Activated T-cell treated with anti-CD3 and anti-CD28 coated beads, Interleukin-2, amount 50 U/mL, for 24 hours (primary cell): ENCODE measurements at places on chromosomes 13 and 19.
A peak's percentile ranks its signal among the peaks of the same experiment; 100 is the strongest.

GRCh38 chr13:98020271-98020670 is 66.8 kb downstream of the IPO5 start:
- no peak overlapping the region for H3K4me3 ChIP-seq
- no peak overlapping the region for H3K27ac ChIP-seq
- H3K4me1 ChIP-seq: no peaks in the 10 kb centered on the region
- no peaks in the 10 kb centered on the region for H3K27me3 ChIP-seq
- no peak for DNase-seq
- H3K36me3 ChIP-seq: peaks cover 92% of the 10 kb centered on the region

- no peaks in the 10 kb centered on the region for H3K27me3 ChIP-seq
- H3K27ac ChIP-seq: no peak overlapping the region
- no peak for DNase-seq
- H3K36me3 ChIP-seq: no peaks in the 10 kb centered on the region
These were observed 262.0 kb downstream of the NDFIP2 start for GRCh38 chr13:79742923-79743322.

DNA sequence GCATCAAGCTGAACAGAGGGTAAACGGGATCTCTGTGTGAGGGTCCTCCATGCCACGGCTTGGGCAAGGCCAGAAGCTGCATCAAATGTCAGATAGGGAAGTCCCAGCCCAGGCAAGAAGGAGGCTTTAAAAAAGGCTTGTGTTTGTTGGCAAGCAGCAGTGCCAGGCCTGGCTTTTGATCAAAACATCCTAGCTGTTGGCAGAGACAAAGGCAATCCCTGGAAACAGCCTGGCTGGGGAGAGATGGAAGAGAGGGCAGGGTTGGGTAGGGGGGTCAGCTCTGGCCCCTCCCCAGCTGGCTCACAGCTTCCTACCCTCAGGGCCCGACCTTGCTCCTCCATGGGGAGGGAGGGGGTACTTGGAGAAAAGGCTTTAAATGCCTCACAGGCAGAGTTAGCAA is 61.8 kb upstream of the KCTD15 start:
- no peaks in the 10 kb centered on the region for H3K4me1 ChIP-seq
- H3K27ac ChIP-seq: no peak overlapping the region
- no peaks in the 10 kb centered on the region for H3K36me3 ChIP-seq
- no peak overlapping the region for H3K4me3 ChIP-seq
- peaks cover 22% of the 10 kb centered on the region for H3K27me3 ChIP-seq

DNA sequence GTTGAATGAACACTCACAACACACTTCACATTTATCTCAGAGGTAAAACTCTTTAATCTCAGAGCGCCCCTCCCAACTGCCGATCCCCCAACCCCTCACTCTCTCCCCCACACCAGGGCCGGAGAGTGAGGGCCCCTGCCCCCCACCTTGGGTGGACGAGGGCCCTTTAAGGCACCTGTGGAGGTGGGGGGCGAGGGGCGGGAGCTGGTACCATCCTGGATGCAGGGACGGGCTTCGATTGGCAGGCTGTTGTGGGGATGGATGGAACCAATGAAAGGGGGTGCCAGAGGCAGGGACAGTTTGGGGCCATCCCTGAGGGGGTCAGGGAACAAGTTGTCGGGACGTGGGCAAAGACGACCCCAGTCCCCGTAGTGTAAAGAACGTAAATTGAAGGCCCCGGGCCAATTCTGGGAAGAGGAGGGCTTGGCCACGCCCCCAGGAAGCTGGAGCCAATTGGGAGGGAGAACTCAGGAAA is 1.7 kb upstream of the PNKP start:
- no peak overlapping the region for H3K27ac ChIP-seq
- peak; percentile 86 for DNase-seq
- no peaks in the 10 kb centered on the region for H3K27me3 ChIP-seq
- peaks cover 50% of the 10 kb centered on the region for H3K4me1 ChIP-seq

DNA sequence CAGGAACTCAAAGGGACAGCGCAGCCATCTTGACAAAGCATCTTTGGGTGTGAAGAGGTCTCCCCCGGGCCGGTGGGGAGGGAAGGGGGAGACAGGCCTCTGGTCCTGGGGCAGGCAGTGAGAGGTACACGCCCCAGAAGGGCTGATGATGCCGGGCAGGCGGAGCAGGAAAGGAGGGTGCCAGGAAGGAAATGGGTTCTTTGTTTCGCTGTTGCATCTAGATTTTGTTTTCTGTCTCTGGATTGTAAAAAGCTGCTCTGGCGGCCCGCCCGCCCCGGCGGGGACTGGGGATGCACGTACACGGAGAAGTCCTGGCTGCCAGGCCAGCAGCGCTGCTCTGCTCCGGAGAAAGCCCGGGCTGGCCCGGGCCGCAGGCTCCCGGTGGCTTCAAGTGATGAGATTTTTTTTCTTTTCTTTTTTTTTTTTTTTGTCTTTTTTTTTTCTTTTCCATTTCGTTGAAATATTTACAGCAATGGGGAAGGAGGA is 13.2 kb upstream of the ASF1B start:
- H3K27ac ChIP-seq: peak overlapping the region; percentile 97
- H3K36me3 ChIP-seq: peaks cover 21% of the 10 kb centered on the region
- H3K27me3 ChIP-seq: no peaks in the 10 kb centered on the region
- peak overlapping the region; percentile 70 for H3K4me3 ChIP-seq
- DNase-seq: peak; percentile 74

DNA sequence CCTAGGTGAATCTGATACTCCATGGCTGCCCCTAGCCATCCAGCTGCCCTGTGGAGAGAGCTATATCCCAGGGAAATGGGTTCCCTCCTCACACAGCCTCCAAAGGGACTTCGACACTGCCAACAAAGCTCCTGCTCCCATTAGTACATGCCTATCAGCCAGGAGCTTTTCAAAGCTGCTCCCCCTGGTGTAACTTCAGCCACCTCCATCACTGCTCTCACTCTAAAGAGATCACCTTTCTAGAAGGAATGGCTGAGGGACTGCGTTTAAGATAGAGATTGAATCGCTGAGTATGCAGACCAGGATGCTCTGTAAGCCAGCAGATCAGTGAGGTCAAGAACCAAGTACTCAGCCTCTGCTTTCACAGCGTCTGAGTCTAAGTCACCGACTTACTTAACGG is 213.7 kb downstream of the NALCN start:
- peaks cover 9% of the 10 kb centered on the region for H3K27me3 ChIP-seq
- H3K4me3 ChIP-seq: no peak overlapping the region
- H3K4me1 ChIP-seq: no peaks in the 10 kb centered on the region
- no peak overlapping the region for H3K27ac ChIP-seq

- H3K4me3 ChIP-seq: no peak overlapping the region
- no peaks in the 10 kb centered on the region for H3K36me3 ChIP-seq
- peaks cover 35% of the 10 kb centered on the region for H3K27me3 ChIP-seq
- no peak overlapping the region for H3K27ac ChIP-seq
- H3K4me1 ChIP-seq: no peaks in the 10 kb centered on the region
These were observed 22.8 kb downstream of the VSTM2B start for GRCh38 chr19:29548483-29549085.

- H3K4me3 ChIP-seq: no peak overlapping the region
- no peaks in the 10 kb centered on the region for H3K27me3 ChIP-seq
- H3K27ac ChIP-seq: no peak overlapping the region
- H3K4me1 ChIP-seq: no peaks in the 10 kb centered on the region
- DNase-seq: no peak
- H3K36me3 ChIP-seq: no peaks in the 10 kb centered on the region
These were observed 762.5 kb upstream of the ARGLU1 start for GRCh38 chr13:107330484-107330883.

- H3K27me3 ChIP-seq: peaks cover under 1% of the 10 kb centered on the region
- no peaks in the 10 kb centered on the region for H3K4me1 ChIP-seq
- H3K36me3 ChIP-seq: no peaks in the 10 kb centered on the region
- H3K27ac ChIP-seq: no peak overlapping the region
These were observed 96.8 kb upstream of the VSTM2B start for GRCh38 chr19:29429021-29429420.

DNA sequence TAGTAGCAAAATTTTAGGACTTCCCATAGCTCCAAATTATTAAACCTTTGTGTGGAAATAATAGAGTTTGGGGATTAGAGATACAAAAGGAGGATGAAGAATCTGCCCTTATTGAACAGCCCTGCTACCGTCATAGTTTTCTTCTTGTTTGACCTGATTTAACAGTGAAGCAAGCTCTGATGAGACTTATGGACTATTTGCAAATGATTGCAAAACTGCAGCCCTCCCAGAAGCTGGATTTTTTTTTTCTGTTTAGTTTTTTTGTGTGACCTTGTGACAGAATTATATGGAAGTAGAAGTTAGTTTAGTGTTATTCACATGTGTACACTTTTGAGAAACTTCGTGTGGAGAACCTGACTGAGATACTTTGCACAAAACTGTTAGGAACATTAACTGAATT is 267.8 kb downstream of the KCNRG start:
- H3K27me3 ChIP-seq: no peaks in the 10 kb centered on the region
- DNase-seq: no peak
- H3K36me3 ChIP-seq: no peaks in the 10 kb centered on the region
- no peak overlapping the region for H3K27ac ChIP-seq
- H3K4me1 ChIP-seq: peaks cover 8% of the 10 kb centered on the region

GRCh38 chr19:2036424-2036823 is 14.6 kb downstream of the MKNK2 start:
- DNase-seq: no peak
- H3K27ac ChIP-seq: no peak overlapping the region
- peaks cover 33% of the 10 kb centered on the region for H3K4me1 ChIP-seq
- H3K27me3 ChIP-seq: no peaks in the 10 kb centered on the region

DNA sequence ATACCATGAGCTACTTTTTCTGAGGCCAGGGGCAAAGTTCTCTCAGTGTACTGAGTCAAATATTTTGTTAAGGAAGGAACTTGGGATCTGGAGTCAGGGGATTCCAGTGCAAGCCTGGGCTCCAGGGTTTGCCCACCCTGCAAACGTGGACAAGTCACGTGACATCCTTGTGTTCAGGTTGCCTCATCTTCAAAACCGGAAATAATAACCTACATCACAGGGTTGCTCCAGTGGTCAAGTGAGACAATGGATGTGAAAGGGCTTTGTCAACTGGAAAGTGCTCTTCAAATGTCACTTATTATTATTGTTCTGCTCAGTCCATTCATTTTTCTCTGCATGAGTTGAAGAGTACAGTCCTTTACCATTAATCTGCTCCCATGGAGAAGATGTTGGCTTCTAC is 414.9 kb downstream of the COG6 start:
- no peaks in the 10 kb centered on the region for H3K36me3 ChIP-seq
- DNase-seq: no peak
- no peak overlapping the region for H3K27ac ChIP-seq
- H3K4me1 ChIP-seq: peaks cover 29% of the 10 kb centered on the region
- no peaks in the 10 kb centered on the region for H3K27me3 ChIP-seq
- no peak overlapping the region for H3K4me3 ChIP-seq

- peaks cover 76% of the 10 kb centered on the region for H3K36me3 ChIP-seq
- H3K27ac ChIP-seq: no peak overlapping the region
- no peaks in the 10 kb centered on the region for H3K27me3 ChIP-seq
- no peak for DNase-seq
- no peak overlapping the region for H3K4me3 ChIP-seq
These were observed 60.6 kb downstream of the NDFIP2 start for GRCh38 chr13:79541426-79542049.

DNA sequence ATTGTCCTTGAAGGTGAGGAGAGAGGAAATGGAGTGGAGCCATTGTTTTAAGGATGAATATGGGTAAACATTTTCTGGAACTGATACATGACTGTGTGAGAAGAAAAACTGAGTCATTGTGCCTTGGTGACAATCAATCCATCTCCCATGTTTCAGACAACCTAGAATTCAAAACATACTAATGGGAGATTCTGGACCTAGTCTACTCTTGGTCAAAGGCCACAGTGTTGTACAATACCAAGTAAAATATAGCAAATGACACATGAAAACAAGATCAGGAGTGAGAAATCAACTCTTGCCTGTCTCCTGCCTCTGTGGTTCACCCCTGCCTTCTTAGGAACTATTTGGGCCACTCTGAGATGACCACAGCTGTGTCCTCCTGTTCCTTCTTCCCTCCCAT is 13.1 kb downstream of the CEBPA start:
- H3K27me3 ChIP-seq: peaks cover 51% of the 10 kb centered on the region
- no peaks in the 10 kb centered on the region for H3K36me3 ChIP-seq
- no peak overlapping the region for H3K4me3 ChIP-seq
- peaks cover 4% of the 10 kb centered on the region for H3K4me1 ChIP-seq
- no peak overlapping the region for H3K27ac ChIP-seq

DNA sequence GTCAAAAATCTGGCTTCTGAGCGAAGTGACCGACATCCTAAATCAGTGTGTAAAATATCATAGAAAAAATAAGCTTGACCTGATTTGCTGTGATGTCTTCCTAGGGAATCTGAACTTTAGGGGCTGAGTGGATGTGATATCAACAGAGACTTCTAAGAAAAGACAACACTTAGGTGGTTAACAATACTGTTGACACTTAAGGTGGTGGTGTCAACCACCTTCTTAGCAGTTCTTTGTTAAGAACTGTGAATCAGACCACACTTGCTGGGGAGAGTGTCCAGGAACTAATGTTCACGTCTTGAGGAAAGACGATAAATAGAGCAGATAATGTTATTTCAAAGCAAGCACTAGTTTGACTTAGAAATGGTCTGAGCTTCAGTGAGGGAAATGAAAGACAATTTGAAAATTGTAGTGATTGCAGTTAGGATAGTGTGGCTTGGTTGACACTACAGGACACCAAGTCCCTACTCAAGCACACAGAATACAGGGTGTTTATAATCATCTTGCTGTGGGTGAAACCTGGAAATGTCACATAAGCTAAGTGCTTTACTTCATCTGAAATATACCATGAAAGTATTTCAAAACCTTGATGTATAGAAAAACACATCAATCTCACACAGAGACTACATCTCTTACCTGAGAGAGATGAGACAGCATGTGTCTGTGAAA is 1936.5 kb downstream of the PCDH9 start:
- DNase-seq: no peak
- no peaks in the 10 kb centered on the region for H3K4me1 ChIP-seq
- H3K27me3 ChIP-seq: no peaks in the 10 kb centered on the region
- H3K4me3 ChIP-seq: no peak overlapping the region

DNA sequence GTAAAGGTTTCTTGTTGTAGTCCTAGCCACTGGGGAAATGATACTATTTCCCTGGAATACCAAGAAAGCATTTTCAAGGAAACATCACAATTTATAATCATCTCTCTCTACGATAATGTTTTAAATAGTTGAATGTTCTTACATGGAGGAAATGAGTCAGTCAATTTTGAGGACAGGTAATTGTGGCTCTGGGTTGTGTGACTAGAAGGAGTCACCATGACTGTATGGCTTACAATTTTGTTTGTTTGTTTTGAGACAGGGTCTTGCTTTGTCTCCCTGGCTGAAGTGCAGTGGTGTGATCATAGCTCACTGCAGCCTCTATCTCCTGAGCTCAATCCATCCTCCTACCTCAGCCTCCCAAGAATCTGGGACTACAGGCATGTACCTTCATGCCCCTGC is 47.4 kb downstream of the COG3 start:
- no peak overlapping the region for H3K4me3 ChIP-seq
- peak overlapping the region; percentile 69 for H3K27ac ChIP-seq
- H3K27me3 ChIP-seq: no peaks in the 10 kb centered on the region

DNA sequence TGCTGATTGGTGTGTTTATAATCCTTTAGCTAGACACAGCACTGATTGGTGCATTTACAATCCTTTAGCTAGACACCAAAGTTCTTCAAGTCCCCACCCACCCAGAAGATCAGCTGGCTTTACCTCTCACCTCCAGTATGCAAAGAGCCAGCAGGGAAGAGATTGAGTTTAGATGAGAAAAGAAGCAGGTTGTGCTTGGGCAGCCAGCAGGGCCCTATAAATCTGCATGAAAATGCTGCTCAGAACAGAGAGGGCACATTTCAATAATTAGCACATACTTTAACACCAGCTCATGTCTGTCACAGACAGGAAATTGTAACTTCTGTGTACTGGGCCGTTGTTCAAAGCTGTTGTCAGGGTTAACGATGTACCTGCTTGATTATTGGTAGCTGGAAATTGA is 1204.3 kb downstream of the UQCRFS1 start:
- H3K27me3 ChIP-seq: no peaks in the 10 kb centered on the region
- no peaks in the 10 kb centered on the region for H3K36me3 ChIP-seq
- H3K4me3 ChIP-seq: no peak overlapping the region
- DNase-seq: no peak
- no peak overlapping the region for H3K27ac ChIP-seq
